ENCODE measurements at places on chromosomes 16 and 17.
A peak's percentile ranks its signal among the peaks of the same experiment; 100 is the strongest.

GRCh38 chr17:1011760-1012735, 15.1 kb downstream of the TIMM22 start:
- no peak for DNase-seq

DNA sequence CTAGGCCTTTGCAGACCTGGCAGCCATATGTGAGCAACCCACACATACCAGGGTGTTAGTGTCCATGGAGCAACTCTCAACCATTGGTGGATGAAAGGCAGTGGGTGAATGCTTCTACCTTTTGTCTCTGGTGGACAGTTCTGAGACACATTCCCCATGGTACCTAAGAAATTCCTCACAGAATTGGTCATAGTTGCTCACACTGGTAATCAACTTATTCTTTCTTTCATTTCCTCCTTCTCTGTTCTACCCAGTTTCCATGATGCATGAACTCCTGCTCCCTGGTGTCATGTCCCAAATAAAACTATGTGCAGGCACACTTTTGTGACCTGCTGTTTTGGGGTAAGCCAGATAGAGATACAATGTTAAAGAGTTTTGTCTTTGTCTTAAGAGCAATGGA, 33.2 kb upstream of the MPHOSPH6 start:
- no peak for DNase-seq

- DNase-seq: no peak
Observed at GRCh38 chr16:51051671-51052070, 99.4 kb downstream of the SALL1 start.

DNA sequence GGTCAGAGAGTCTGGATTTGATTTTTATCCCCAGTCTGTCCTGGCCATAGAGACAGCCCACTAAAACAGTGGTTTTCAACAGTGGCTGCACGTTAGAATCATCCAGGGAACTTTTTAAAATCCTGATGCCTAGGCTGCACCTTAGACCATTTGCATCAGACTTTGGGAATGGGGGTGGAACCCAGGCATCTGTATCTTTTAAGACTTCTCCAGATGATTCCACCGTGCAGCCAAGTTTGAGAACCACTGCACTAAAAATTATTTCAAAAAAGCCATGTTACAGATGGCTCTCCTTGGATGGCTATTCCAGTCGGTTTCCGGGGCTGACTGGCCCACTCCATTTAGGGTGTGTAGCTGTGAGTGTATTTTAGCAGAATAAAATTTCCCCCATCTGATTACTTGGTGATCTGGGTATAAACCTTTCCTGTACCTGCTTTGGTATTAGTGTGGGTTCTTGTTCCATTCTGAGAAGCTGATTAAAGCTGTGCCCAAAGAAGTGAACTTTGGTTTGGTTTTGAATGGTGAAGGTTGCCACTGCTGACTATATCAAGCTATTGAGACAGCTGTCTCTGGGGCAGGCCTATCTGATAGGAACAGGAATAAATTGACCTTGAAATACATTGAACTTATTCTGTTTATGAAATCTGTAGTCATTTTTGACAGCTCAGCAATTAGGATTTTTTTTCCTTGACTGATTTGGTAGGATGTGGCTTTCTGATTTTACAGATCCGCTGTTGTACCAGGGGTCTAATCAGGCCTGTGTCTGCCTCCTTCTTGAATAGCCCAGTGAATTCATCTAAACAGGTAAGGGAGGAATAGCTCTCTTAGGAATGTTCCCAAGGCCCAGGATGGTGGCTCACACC, 1.3 kb downstream of the ATP5MC1 start:
- no peak for DNase-seq

DNA sequence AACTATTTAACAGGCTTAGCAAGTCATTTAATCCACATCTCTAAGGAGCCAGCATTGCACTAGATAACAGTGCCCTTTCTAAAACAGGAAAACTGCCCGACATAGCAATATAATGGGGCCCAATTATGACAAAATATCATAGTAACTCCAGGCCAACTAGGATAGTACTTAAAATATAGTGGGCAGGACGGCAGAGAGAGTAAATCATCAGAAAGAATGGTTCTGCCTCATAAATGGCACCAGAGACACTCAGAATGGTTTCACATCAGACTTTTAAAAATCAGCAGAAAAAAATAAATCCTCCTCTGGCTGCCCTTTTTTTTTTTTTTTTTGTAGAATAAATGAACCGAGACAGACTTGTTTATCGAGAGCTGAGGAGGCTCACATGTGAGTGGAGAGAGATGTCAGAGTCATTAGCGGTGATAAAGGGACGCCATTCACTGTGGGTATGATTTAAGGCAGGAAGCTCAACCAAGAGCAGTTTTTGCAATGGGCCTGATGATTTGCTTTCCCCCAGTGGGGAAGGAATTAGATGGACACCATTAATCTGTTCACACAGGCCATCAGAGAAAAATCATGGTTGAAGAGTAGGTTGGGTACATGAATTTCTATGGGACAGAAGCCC, 62.6 kb downstream of the CPPED1 start:
- no peak for DNase-seq

- no peak for DNase-seq
Observed at GRCh38 chr16:8576141-8577004, 13.9 kb downstream of the TMEM114 start.

GRCh38 chr16:80198311-80199299, 342.2 kb upstream of the DYNLRB2 start:
- DNase-seq: peak; percentile 60

GRCh38 chr16:72469932-72470331, 298.0 kb upstream of the PMFBP1 start:
- DNase-seq: no peak

- DNase-seq: no peak
Observed at GRCh38 chr16:2881783-2882649, 999 bp upstream of the FLYWCH2 start.

GRCh38 chr17:43766413-43767052, 7.9 kb upstream of the SOST start:
- DNase-seq: peak; percentile 1

DNA sequence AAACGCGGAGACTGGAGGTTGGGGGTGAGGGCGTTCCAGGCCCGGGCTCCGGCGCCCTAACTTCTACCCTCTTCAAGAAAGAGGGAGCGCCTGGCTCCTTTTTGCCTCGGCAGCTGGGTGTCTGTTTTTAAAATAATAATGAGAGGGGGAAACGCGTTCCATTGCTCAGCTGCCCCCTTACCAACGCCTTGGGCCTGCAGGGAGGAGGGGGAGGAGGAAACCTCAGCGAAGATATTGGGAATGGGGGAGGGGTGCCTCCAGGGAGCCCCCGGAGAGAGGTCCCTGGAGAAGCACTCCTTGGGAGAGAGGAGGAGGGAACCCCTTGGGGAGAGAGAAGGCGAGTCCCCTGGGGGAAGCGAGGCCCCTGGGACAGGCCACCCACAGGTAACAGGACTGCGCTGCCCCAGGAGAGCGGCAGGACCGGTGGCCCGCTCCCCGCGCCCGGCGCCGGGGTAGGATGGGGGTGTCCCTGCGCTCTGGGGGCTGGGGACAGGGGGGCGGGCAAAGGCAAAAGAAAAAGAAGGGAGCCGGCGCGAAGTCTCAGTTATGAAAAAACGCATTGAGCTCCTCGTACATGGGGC, 2.7 kb downstream of the NEUROD2 start:
- no peak for DNase-seq

DNA sequence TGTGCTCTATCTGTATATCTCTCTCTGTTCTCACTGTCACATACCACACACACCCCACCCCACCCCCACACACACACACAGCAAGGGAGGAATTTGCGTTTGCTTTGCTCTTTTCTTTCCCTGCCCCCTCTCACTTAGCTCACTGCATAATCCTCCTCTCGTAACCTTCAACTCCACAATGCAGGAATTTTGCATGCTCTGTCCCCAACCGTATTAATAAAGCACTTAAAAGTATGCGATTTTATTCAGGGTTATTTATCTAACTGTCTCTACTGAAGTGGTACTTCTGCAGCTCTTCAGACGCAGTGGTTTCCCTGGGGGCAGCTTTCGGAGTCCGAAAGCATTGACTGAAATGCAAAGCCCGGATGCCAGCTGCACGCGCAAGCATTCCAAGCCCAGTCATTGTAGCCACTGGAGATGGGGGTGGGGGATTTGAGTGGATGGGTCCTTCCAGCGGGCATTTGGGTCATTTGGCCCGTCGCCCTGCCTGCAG, 105.4 kb upstream of the RBFOX1 start:
- DNase-seq: no peak

DNA sequence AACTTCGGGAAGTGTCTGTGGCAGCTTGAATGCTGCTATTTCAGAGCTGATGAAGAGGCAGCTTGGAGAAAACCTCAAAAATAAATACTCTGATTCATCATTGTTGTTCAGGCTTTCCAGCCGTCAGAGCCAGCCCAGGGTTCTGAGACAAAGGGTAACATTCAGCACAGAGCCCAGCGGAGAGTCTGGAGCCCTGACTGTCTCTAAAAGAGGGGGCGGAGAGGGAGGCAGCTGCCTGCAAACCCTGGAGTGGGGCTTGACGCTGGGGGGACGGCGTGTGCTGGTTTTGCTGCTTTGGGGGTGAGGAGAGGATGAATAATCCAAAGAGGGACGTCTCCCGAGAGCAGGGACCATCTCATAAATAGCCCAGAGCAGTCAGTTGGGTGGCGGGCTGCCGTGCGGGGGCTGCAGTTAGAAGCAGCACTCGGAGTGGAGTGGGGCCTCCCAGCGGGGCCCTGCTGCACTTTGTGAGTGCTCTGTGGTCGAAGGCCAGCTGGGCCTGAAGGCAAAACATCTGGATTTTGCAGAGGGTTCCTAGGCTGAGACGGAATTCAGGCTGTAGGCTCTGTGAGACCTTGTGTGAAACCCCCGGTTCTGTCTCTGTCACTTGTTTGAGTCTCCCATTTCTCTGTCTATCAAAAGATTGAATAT, 237.8 kb downstream of the PRKCA start:
- DNase-seq: no peak

GRCh38 chr16:88866151-88866920, at the start of gene PABPN1L:
TSS of gene PABPN1L (minus strand) at chr16:88866660. CDS start at chr16:88866606, 54 bp downstream.
- DNase-seq: no peak

- peak; percentile 58 for DNase-seq
Observed at GRCh38 chr17:80866050-80866793, 125.4 kb upstream of the CHMP6 start.

DNA sequence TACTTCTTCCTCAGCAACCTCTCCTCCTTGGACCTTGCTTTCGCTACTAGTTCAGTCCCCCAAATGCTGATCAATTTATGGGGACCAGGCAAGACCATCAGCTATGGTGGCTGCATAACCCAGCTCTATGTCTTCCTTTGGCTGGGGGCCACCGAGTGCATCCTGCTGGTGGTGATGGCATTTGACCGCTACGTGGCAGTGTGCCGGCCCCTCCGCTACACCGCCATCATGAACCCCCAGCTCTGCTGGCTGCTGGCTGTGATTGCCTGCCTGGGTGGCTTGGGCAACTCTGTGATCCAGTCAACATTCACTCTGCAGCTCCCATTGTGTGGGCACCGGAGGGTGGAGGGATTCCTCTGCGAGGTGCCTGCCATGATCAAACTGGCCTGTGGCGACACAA, 429 bp downstream of the OR2C1 start:
- DNase-seq: no peak

DNA sequence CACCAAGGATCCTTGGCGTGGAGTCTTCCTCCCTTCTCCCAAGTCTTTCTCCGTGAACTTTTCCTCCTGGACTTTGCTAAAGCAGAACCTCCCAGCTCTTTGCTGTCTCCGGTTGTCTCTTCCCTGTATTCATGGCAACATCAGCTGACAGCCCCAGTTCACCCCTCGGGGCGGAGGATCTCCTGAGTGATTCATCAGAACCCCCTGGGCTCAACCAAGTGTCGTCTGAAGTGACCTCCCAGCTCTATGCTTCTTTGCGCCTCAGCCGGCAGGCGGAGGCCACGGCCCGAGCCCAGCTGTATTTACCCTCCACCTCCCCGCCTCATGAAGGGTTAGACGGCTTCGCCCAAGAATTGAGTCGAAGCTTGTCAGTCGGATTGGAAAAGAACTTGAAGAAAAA, 943 bp downstream of the CNTROB start:
- DNase-seq: no peak

- DNase-seq: peak; percentile 54
Observed at GRCh38 chr17:50169121-50169764, 3.4 kb downstream of the SGCA start.

DNA sequence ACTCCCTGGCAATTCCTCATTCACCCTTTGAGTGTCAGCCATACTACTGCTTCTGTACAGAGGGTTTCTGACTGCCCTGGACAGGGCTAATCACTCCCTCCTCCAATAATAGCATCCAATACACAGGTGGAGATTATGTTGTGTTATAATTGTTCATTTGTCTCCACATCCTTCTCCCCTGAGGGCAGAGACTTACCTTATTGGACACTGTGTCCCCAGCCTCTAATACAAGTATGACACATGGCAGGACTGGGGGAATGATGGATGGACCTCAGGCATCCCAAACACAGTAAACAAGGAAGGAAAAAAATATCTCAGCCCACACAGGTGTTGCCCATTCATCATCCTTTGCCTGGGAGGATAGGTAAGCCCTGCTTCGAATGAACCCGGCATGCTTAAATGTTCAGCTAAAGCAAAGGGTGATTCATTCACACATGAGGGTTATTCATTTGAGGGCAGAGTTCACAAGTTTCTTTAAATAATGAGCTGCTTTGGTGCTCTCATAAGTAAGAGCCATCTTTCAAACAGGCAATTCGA, 34.8 kb downstream of the MMD start:
- no peak for DNase-seq

GRCh38 chr17:59812139-59812538, 80.6 kb downstream of the TUBD1 start:
- DNase-seq: no peak

DNA sequence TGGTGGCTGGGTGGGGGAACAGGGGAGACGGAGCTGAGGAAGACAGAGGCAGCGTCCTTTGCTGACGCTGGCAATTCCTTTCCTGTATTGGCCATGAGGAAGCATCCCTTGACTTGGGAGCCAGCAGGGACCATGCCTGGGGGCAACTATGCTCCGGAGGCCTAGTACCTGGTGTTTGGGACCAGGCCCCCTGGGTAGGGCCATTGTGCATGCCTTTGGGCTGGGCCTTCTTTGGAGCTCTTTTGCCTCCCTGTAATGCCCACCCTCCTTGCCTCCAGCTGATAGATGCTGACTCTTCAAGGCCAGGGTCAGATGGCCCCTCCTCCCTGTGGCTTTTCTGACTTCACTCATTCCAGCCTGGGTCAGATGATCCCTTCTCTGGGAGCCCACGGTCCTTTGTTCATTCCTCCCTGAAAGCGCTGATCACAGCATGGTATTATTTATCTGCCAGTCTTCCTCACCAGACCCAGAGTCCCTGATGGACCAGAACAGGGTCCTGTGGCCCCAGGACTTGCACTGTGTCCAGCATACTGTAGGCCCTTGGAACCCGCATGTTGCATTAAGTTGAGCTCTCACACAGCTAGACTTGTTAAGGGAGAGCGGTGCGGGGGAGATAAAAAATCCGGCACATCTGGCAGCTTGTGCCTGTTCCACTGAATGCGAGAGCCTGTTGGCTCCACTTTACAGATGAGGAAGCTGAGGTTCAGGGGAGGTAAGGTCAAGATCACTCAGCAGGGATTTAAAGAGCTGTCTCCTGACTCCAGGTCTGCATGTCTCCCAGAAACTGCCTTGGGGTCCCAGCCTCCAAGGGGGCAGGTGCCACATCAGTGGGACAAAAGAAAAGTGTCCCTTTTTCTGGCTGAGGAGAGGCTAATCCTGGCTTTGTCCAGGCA, 2.9 kb downstream of the STARD3 start:
- no peak for DNase-seq

All from NCI-H774 (cell line).